Fibroblast of the aortic adventitia (primary cell): ENCODE measurements at places on chromosomes 11 and 22. TPM values are rescaled to one million over a fixed set of nuclear protein-coding genes. Genes with fewer than 3 reads are reported as not detected.

The OLFML1 gene
- 27.1 and 75.0 TPM in 2 replicates for total RNA-seq

The HTR3B gene
- not detected in 2 replicates for total RNA-seq

The PKDREJ gene
- total RNA-seq = 0.09 TPM in 1 of 2 replicates, not detected in the other

The ACCS gene
- total RNA-seq = 10.8 and 39.4 TPM in 2 replicates

The MAPK11 gene
- 3.0 and 5.8 TPM in 2 replicates for total RNA-seq

The BCO2 gene
- total RNA-seq = 1.5 and 4.0 TPM in 2 replicates

The TRPM5 gene
- total RNA-seq = not detected in 2 replicates

The GPR83 gene
- total RNA-seq = not detected in 2 replicates

The AMBRA1 gene
- 18.0 and 46.9 TPM in 2 replicates for total RNA-seq

The MPEG1 gene
- not detected in 2 replicates for total RNA-seq

The OR52A1 gene
- total RNA-seq = not detected in 2 replicates

The LINC01488 gene
- not detected in 2 replicates for total RNA-seq

The CYB561A3 gene
- total RNA-seq = 60.6 and 62.5 TPM in 2 replicates

The CEP126 gene
- 3.9 and 4.2 TPM in 2 replicates for total RNA-seq

The OR51G2 gene
- total RNA-seq = not detected in 2 replicates
